ENCODE measurements at places on chromosomes 6 and 20.

DNA sequence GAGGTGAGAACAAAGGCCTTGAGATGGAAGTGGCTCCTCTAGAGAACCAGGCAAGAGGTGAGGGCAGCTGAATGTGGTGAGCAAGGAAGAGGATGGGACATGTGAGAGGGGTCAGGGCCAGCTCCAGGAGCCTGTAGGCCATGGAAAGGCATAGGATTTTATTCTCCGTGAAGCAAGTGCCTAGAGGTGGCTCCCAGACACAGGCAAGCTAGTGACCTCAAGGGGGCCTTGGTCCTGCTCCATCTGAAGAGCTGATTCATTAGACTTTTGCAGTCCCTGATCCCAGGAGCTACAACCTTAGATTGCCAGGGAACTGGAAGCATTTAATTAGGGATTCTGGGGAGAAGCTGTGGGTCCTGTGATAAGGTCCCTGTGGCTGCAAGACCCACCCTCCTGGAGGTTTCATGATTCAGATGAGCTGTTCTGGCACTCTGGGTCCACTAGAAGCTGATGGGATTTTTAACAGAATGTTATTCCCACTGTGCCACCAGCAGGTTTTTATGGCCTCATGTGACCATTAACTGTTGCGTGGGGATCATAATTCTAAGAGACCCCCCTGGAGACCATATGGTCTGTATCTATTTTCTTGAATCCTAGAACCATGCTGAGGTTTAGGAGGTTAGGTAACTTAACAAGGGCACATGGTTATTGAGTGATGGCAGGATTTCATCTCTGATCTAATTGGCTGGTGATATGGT lies 90.5 kb downstream of the ELOVL5 start:
- DNase-seq, result no peak

DNA sequence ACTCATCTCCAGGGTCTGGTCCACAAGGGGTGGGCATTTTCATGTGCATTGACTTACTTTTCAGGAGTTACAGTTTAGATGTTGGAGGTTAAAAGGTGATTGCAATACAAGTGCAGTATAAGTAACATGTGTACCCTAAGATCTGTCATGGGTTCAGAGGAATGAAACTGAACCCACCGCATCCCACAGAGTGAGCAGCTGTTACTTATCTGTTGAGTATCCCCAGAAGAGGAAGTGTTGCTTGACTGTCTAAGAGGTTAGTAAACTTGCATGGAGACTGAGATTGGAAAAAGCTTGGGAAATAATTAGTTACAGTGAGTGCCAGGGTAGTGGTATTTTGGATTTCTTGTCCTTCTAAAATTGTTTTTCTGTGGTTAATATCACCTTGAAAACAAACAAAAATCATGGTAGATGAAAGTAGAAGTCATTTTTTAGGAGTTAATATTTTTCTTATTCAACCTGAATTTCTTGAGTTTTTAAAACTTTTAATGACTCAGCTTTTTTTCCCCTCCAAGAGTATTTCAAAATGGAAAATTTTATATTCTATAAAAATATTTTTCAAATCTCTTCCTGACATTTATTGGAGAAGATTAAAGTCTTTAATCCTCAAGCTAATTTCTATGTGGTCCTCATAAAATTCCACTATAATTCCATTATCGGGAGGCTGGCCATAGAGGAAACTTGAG lies 306.1 kb downstream of the ZNF217 start:
- no peak for DNase-seq

DNA sequence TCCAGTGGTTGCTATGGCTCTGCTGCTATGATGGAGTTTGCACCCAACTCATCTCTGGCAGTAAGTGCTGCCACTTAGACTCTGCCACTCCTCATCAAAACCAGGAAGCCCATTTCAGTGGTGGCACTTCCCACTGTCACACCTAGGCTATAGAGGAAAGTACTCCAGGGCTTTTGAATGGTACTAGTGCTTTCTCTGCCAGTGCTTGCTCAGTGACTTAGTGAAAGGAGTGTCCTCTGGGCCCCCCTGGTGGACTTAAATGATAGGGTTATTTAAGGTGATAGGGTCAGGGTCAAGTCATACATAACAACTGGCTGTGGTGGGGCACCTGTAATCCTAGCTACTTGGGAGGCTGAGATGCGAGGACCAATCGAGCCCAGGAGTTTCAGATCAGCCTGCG lies 22.8 kb downstream of the FITM2 start:
- DNase-seq, result no peak

- DNase-seq, result no peak
These were observed 144.7 kb downstream of the QRSL1 start for GRCh38 chr6:106773996-106774629.

- DNase-seq, result no peak
These were observed 10.5 kb upstream of the HSF2 start for GRCh38 chr6:122388945-122389344.

GRCh38 chr6:110067837-110068591 lies 89.9 kb downstream of the GPR6 start:
- no peak for DNase-seq

DNA sequence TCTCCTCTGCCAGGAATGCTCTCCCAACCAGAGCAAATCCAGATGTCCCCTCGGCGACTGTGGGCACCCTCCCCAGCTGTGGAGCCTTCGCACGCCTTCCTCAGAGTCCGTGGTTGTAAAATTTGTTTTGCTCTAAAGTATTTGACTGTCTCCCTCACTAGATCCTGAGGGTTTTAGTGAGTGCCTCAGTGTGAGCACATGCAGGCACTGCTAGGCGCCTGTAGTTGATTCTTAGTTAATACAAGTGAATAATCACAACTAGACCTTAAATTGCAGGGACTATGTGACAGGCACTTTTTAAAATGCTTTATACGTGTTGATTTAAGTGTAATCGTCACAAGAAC lies 680 bp upstream of the MTCH1 start:
- no peak for DNase-seq

GRCh38 chr6:158669145-158670035 lies 19.5 kb downstream of the SYTL3 start:
- DNase-seq, result no peak

GRCh38 chr6:21354805-21355238 lies 238.7 kb upstream of the SOX4 start:
- no peak for DNase-seq

DNA sequence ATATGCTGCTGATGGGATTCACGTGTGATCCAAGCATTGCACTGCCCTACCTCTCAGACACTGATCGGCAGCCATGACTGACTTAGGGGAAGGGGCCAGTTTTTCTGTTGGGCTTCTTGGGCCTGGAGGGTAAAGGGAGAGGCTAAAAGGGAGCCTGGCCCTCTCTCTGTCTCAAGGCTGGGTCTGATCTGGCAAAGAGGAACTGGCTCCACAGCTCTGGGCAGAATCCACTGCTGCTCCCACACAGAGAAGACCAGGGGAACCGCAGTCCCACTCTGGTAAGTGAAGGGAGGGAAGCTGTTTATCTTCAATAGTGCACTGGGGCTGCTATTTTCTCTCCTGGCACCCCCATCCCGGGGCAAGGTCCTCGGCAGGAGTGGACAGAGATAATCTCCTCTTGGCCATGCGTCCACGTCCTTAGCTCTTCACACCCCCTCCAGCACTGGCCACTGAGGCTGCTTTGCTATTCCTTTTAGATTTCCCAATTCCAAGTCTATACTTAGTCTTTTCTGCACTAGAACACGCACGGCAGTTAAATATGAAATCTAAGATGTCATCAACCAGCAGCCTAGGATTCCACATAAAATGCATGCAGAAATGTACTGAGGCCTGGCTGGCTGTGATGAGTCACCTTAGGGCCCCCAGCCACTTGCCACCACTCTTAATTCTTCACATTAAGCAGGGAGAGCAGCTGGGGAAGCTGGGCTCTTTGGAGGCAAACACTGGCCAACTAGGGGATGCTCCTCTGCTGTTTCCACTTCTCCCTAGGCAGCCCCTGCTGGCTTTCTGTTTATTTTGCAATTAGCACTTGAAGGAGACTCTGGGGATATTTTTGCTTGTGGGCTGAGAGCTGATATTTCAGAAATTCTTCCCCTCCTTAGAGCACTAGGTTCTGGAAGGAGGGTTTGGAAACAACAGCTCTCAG lies 87.8 kb upstream of the ARMC2 start:
- no peak for DNase-seq

- no peak for DNase-seq
These were observed 43.5 kb downstream of the TTI1 start for GRCh38 chr20:37989601-37990295.

DNA sequence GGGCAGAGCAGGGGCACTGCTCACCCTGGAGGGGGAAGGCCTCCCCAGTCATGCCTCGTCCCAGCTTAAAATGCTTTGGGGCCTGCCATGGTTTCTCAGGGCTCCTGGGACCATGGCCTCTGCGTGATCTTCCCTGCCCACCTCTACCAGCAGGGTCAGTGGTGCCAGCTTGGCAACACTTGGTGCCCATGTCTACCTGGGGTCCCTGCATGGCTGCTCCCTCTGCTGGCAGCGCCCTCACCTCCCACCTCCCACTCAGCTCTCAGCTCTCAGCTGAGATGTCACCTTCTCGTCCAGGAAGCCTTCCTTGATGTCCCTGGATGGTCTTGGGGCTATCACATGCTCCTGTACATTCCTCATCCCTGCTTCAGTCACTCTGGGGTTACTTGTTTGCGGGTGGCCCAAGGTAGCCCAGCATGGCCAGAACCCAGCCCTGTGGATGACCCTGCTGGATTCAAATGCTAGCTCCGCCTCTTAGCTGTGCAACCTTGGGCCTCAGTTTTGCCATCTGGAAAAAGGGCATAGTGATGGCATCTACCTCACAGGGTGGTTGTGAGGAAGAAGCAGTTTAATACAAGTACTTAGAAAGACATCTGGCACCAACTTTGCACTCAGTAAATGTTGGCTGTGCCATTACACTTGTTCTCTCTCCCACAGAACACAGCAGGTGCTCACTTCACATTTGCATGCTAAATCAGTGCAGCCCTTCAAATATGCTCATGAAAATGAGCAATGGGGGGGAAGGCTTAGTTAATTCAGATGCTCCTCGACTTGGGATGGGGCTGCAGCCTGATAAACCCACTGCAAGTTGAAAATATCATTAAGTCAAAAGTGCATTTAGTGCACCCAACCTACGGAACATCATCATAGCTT lies 53.5 kb upstream of the PTPN1 start:
- no peak for DNase-seq

DNA sequence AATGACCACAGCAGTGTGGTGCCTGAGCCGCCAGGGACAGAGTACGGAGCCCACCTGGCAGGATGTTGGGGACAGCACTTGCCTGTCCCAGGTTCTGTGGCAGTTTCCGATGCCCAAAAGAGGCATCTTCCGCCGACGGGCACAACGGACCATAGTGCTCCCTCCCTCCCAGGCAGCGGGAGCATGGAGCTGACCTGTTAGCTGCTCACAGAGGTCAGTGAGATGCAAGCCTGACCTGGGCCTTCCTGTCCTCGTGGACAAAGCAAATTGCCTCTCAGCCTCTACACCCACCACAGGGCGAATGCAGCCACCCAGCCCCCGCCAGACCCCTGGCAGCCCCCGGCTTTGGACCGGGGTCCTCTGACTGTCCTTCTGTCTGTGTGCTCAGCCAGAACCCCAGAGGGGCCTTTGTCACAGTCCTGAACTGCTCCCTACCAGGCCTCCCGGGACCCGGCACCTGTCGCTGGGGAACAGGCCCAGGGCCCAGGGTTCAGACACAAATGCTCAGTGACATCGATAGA lies 16.2 kb upstream of the FRMD1 start:
- DNase-seq, result no peak

- no peak for DNase-seq
These were observed 33.8 kb downstream of the PHACTR1 start for GRCh38 chr6:12750416-12750815.

DNA sequence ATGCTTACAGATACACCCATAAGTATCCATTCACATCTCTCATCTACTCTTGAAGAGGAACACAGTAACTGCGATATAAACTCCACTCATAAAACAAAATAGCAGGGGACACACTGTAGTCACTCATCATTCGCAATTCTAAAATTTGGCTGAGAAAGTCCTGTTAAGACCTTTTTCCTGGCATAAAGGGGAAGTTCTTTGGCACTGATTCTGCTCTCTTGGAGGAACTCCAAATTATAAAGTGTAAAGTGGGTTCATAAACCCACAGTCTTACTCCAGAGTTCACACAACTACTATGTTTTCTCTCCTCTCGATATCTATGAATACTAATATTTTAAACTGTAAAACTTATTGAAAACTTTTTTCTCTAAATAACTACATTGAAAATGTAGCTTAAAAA lies 80.6 kb downstream of the ADGB start:
- no peak for DNase-seq

GRCh38 chr20:50339466-50339901 lies 148.9 kb downstream of the CEBPB start:
- DNase-seq, result no peak

GRCh38 chr20:32922466-32922865 lies 63.7 kb downstream of the EFCAB8 start:
- DNase-seq, result no peak

DNA sequence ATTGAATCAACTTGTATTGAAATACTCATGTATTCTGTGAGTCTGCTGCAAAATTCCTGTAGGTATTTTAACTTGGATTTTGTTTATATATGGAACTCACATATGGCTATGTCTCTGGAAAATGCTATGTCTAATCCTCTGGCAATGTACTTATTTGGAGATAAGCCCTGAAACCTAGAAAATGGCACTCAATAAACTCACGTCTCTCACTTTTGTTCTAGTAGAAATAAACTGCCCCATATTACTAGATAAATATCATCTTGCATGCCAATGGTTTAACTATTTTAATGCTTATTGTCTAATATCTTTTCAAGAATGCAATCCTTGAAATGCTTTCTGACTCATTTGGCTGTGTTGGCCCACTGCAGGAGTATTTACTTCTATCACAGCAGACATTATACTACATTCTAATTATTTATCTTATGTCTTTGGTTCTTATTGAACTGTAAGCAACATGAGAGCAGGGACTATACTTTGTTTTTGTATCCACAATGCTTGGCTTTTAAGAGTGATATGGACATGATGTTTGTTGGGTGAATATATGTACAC lies 292.2 kb upstream of the RSPO3 start:
- DNase-seq, result no peak

GRCh38 chr20:20295621-20296498 lies 72.0 kb upstream of the INSM1 start:
- DNase-seq, result no peak

DNA sequence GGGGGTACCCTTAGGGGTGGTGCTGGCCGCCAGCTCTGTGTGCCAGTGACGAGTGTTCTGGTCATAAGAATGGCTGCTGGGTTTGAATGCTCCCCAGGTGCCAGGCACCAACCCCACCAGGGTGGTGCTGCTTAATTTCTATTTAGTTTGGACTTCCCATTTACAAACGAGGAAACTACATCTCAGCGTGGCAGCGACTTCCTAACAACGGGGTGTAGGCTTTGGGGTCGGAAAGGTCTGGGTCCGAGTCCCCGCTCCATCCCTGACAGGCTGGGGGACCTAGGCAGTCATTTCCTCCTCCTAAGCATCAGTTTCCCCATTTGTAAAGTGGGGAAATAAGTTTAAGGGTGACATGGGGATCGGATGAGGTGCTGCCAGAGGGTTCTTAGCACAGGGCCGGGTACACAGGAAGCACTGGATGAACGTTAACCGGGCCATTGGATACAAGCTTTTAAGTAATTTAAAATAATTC lies 30.3 kb downstream of the CEBPB start:
- no peak for DNase-seq

GRCh38 chr6:109999740-110000139 lies 21.6 kb downstream of the GPR6 start:
- no peak for DNase-seq
